ENCODE measurements at places on chromosomes 4 and X.

- DNase-seq = no peak
Measured at GRCh38 chr4:11038926-11039325, 354.4 kb upstream of the CLNK start.

GRCh38 chr4:108078024-108078733 lies 88.5 kb downstream of the HADH start:
- DNase-seq = no peak

- no peak for DNase-seq
Measured at GRCh38 chrX:146144039-146144438, 326.4 kb downstream of the SLITRK2 start.

DNA sequence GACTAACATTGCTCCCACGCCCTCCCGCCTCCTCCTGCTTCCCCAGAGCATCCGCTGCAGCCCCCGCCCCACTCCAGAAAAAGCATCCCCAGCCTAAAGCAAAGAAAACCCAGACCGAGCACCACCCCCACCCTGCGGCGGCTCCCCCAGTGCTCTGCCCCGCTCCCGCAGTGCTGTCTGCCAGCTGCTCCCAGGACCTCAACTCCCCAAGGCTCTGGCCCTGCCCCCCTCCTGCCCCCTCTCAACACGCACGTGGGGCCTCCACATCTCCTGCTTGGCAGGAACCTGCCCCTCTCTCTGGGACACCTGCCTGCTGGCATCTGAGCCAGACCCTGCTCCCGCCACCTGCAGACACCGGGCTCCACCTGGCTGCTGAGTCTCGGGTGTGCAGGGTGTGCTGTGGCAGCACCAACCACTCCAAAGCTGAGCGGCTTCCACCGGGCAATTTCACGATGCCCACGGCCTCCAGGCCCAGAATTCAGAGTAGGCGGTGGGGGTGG lies 79.4 kb downstream of the FAM53A start:
- DNase-seq = peak; percentile 26

DNA sequence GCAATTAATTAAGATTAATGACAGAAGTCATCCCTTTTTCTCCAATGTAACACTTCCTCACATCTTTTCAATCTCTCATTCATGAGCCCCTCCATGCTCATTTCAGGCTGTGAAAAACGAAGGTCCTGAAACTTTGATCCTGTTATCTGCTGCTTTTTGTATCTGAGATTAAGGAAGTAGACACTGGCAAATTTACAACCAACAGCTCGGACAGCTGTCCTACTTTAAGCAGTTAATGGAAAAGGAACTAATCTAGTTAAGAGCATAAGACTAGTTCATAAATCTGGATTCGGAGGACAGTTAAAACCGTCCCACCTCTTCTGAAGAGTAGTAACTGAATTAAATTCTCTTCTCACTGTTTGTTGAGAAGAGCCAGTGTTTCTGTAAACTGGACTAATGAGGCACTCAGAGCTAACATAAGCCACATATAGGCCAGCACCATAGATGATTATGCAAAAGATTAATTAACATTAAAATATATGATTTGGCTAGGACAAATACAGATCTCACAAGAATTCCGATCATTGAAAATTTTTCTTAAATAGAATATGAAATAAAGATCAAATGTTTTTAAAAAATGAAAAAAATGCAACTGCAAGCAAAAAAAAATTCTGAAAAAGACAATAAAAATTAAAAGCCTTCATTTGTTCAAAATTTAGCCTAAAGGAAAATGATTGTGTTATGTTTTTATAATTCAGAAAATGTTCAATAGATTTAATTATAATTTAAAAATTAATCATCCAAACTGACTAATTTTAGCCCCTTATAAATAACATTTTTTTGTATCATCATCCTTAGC lies 114.4 kb downstream of the ANTXR2 start:
- DNase-seq = no peak

GRCh38 chr4:5500165-5500564 lies 208.2 kb downstream of the EVC2 start:
- DNase-seq = no peak

GRCh38 chr4:87497159-87497558 lies 32.0 kb downstream of the SPARCL1 start:
- no peak for DNase-seq

- DNase-seq = no peak
Measured at GRCh38 chr4:140305053-140305452, 68.4 kb upstream of the SCOC start.

DNA sequence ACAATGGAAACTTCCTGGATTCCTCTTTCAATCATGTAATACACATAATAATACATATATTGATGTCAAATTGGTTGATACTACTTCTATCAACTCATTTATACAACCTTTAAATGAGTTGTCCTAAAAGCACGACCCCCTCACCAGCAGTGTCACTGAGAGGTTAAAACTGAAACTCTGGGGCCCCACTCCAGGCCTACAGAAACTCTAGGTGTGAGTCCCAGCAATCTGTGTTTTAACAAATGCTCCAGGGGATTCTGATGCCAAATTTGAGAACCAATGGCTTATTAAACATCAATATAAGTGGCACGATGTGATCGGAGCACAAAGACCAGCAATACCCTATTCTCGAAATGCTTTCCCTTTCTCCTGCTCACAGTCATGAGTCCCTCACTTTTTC lies 47.9 kb downstream of the ATP8A1 start:
- DNase-seq = peak; percentile 13

- DNase-seq = no peak
Measured at GRCh38 chrX:55210931-55211677, 9.0 kb upstream of the PAGE5 start.

DNA sequence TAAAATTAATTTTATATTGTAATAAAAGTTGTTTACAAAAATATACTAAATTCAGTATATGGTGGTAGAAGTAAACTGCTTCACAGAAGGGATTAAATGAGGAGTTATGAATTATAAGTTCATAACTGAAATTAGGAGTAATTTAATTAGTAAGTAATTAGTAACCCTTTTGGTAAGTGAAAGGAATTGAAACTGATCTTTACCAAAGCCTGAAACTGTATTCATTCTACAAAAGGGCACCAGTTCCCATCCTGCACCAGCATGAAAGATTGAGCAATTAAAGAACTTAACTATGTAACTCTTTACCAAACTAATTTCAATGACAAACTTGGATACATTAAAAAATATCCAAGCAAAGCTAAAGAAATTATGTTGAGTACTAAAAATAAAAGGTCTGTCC lies 8.2 kb downstream of the MED14 start:
- DNase-seq = no peak

- no peak for DNase-seq
Measured at GRCh38 chrX:44144177-44144945, 171.2 kb upstream of the NDP start.

GRCh38 chr4:48450740-48451139 lies 32.4 kb upstream of the SLC10A4 start:
- no peak for DNase-seq

DNA sequence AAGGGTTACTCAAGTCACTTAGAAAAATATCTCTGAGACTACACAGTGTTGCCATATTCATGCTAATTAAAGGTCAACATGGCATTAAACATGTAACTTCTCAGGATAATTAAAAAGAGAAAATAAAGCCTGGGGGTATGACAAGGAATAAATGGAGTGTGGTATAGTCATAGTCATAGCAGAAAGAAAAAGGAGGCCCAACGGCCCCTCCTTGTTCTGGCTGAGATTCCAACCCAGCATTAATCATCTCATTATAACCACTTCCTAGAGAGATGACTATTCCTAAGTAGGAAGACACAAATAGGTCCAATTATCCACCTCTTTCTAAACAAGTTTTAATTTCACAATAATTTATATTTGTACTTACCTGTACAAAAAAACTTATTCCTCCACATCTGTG lies 778.4 kb upstream of the AADAT start:
- no peak for DNase-seq

GRCh38 chrX:40818236-40818635 lies 82.9 kb upstream of the MED14 start:
- DNase-seq = no peak

GRCh38 chr4:53558065-53558801 lies 33.1 kb downstream of the LNX1 start:
- DNase-seq = no peak

GRCh38 chr4:100165809-100166208 lies 24.5 kb downstream of the DDIT4L start:
- no peak for DNase-seq

DNA sequence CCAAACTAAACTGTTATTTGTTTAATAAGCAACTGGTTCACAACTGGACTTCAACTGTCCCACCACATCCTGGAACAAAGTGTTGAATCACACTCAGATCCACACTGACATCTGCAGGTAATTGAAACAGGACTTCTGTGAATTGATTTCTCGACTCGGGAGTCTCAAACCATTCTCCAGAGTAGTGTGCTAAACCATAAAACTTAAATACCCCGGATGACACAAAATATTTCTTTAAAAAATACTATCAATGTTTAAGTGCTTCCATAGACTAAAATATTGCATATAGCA lies 95.4 kb upstream of the PLAC1 start:
- DNase-seq = no peak

DNA sequence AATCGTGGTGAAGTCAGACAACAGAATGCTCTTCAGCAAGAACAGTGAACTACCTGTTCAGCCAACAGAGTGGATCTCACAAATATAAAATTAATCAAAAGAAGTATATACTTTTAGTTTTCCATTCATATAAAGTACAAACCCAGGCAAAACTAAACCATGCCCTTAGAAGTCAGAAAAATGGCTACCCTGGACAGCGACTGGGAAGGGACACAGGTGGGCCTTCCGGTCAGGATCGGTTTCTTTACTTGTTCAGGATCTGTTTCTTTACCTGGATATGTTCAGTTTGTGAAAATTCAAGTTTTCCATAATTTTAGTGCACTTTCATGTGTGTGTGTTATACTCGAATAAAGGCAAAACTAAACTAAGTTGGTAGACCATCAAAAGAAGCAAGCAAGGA lies 12.4 kb upstream of the GPR173 start:
- no peak for DNase-seq

DNA sequence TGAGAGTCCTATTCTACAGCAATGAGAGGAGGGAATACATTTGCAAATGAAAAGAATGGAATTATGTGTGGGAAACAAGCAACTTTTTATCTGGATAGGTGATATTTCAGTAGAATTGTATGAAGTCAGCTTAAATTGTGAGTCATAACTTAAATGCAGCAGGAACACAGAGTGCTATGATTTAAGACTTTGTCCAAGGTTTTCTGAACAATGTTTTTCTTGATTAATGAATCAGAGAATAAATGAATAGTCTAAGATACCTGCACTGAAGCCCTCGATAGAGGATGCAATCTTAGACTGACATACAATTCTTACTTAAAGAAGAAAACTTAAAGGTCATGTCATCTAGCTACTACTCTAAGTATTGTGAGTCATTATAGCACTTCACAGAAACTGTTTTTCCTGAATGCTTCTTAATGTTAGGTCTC lies 8.0 kb downstream of the ARHGEF38 start:
- no peak for DNase-seq

DNA sequence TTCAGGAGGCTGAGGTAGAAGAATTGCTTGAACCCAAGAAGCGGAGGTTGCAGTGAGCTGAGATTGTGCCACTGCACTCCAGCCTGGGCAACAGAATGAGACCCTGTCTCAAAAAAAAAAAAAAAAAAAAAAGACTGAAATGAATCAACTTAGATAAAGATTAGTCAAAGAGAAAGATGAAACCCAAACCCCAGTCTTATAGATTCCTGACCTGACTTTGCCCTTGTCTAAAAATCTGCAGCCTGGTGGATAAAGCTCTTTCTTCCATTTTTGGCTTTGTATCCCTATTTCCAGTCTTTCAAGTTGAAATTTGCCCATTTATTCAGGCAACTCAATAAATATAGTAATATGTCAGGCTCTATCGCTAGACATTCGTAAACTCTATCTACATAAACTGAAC lies 39.3 kb upstream of the SPINK2 start:
- no peak for DNase-seq

DNA sequence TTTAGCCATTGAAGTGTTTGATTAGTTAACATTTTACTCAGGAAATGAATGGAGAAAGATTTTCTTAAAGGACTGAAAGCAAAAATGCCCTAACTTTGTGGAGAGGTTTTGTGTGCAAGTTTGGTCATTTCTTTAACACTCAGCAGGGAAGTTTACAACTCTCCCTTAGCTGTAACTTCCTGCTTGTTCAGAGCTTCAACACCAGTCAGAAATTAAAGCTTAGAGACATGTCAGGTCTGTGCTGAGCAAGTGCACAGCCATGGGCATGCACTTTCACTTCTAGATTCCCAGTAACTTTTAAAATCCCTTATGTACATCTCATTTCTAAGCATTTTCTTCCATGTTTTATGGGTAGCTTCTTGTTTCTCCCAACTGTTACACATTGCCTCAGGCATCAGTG lies 326.0 kb downstream of the ACTRT1 start:
- no peak for DNase-seq

DNA sequence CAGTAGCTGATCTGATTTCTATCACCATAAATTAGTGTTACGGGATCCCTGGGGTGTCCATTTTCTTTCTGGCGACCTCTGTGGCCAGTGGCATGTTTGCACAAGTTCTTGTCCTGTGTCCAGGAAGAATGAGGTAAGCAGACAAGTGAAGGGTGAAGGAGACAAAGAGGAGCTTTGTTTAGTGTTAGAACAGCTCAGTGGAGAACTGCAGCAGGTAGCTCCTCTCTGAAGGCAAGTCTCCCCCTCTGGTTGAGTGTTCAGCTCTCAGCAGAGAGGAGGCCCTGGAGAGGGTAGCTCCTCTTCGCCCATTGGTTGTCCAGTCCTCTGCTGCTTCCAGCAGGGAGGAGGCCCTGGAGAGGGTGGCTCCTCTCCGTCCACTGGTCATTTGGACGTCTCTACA lies 47.2 kb downstream of the DMP1 start:
- DNase-seq = no peak

GRCh38 chrX:42117318-42117717 lies 194.0 kb upstream of the CASK start:
- DNase-seq = no peak

DNA sequence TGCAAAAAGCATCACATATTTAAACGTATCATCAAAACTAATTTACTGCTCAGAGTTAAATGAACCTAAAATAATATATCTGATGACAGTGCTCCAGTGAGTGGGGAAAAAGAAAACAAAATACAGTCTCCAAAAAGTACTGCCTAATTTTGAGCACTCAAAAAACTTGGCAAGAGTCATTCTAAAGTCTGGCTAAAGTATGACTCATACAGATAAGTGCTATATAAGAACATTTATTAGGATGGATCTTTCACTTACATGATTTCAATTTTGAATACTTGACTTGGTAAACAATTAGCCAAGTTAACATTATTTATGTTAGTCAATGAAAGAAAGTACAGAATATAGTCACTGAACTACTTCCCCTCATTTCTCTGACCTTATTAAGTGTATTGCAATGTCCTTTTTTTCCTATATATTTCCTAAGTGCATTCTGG lies 27.2 kb downstream of the FBXO8 start:
- DNase-seq = no peak

GRCh38 chrX:70141373-70141772 lies 8.1 kb downstream of the IGBP1 start:
- no peak for DNase-seq

DNA sequence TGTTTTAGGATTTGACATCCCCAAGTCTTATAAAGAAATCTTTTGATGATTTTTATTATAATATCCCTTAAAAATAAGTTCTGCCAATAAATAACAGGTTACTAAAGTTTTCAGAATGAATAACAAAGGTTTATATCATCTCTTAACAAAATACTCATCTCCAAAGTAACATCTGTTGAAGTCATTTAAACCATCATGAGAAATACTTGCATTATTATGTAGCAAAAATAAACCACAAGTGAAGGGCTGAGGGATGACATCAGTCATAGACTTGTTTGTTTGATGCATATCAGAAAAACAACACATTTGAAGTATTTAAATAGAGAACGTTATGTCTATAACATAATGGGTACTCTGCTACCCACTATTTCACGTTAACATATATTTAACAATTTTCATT lies 114.9 kb downstream of the SPOCK3 start:
- no peak for DNase-seq

GRCh38 chrX:86047174-86047935 lies at the start of gene CHM:
Gene CHM (minus strand): TSS chrX:86047558. CDS start chrX:86047532, 26 bp downstream.
- DNase-seq = peak; percentile 51

All from stimulated activated naive CD8-positive, alpha-beta T cell treated with anti-CD3 and anti-CD28 coated beads, Interleukin-15, amount 100 ng/mL, for 72 hours (primary cell).